ENCODE measurements at places on chromosomes 2 and 18. TPM values are rescaled to one million over a fixed set of nuclear protein-coding genes. Genes with fewer than 3 reads are reported as not detected.

DNA sequence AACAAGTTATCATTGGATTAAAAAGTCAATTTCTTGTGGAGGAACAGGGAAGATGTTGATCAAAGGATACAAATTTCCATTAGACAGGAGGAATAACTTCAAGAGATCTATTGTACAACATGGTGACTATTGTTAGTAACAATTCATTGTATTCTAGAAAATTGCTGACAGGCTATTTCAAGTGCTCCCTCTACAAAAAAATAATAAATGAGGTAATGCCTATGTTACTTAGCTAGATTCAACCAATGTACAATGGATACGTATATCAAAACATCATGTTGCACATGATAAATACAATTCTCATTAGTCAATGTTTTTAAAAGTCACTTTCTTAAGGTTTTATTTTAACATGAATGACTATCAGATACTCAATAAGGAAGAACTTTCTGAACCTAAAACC, 33.5 kb downstream of the TFCP2L1 start:
- H3K4me3 ChIP-seq: no peak overlapping the region
- H3K27ac ChIP-seq: no peak overlapping the region
- H3K36me3 ChIP-seq: no peaks in the 10 kb centered on the region
- no peak for DNase-seq
- no peaks in the 10 kb centered on the region for H3K27me3 ChIP-seq

GRCh38 chr2:166766220-166766619, 122.1 kb upstream of the XIRP2 start:
- no peaks in the 10 kb centered on the region for H3K36me3 ChIP-seq
- H3K27ac ChIP-seq: no peak overlapping the region
- H3K4me3 ChIP-seq: no peak overlapping the region
- H3K27me3 ChIP-seq: no peaks in the 10 kb centered on the region
- DNase-seq: no peak
- H3K4me1 ChIP-seq: no peaks in the 10 kb centered on the region

FKBP1B gene
- total RNA-seq: 13.2 TPM

DNA sequence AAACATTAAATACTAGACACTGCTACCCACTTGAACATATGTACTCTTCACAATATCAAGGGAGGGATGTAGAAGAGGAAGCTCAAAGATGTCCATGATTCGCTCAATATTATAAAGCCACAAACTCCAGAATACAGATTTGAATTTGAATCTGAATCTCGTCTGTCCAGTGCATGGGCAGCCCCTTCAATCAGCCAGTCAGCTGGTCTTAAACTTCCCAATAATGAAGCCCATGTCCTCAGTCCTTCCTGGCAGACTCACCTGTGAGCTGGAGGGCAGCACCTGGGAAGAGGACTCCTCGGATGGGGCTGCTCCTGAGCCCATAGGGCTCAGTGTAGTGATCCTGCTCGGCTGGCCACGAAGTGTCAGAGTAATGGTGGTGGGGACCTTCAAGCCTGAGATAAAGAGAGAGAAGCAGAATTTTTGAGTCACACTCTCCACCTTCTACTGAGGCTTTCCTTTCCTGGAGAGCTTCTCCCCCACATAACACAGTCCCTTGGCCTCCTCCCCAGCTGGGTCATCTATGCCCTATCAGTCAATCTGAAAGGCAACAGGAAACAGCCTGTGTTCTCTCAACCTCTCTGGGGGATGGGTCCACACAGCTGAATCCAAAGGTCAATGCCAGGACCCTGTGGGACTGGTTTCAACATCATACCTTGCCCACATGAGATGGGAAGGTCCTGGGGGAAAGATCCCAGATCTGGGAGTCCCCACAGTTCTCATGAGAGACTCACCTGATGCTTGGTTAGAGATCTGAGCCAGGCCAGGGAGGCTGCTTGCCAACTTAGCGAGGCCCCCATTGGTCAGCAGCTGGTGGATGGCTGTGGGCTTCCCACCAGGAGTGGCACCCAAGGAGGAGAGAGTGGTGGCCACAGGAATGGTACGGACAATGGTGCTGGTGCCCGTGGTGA, 36.5 kb downstream of the KANSL3 start:
- peaks cover 100% of the 10 kb centered on the region for H3K36me3 ChIP-seq
- no peak for DNase-seq
- H3K27me3 ChIP-seq: no peaks in the 10 kb centered on the region
- H3K27ac ChIP-seq: no peak overlapping the region

DNA sequence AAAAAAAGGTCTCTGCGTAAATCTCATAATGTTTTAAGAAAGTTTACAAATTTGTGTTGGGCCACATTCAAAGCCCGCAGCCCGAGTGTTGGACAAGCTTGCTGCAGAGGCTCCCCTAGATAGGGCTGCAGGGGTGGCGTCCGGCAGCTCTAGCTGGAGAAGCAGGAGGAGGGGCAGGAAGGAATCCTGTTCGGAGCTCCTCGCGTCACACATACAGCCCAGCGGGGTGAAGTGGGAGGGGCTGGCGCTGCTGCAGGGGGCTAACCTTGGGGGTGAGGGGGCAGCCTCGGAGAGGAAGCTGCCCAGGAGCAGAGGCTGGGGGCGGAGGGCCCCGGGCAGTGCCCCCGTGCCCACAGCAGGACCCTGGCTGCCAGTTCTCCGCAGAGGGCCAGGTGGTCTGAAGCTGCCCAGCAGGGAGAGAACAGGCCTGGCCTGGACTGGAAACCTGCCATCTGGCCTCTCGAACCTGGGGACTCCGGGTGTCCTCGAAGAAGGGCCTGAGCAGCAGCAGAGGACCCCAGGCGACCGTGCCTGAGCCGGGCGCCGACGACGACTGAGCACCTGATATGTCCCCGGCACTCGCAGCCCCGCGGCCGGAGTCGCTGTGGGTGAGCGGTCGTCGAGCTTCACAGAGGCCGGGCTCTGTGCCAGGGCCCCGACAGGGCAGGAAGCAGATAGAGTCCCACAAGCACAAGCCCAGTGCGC, 2.6 kb upstream of the GPR35 start:
- H3K36me3 ChIP-seq: no peaks in the 10 kb centered on the region
- peak; percentile 64 for DNase-seq
- H3K27ac ChIP-seq: no peak overlapping the region
- no peaks in the 10 kb centered on the region for H3K27me3 ChIP-seq
- H3K4me1 ChIP-seq: peaks cover 9% of the 10 kb centered on the region

Measured in upper lobe of right lung (tissue), 1 donor.